Stimulated activated CD8-positive, alpha-beta memory T cell treated with anti-CD3 and anti-CD28 coated beads, Interleukin-2, amount 100 ng/mL, for 1 hour (primary cell): ENCODE measurements at places on chromosomes 7 and 10.

GRCh38 chr10:129631006-129631405 is 164.0 kb downstream of the MGMT start:
- DNase-seq, result no peak

DNA sequence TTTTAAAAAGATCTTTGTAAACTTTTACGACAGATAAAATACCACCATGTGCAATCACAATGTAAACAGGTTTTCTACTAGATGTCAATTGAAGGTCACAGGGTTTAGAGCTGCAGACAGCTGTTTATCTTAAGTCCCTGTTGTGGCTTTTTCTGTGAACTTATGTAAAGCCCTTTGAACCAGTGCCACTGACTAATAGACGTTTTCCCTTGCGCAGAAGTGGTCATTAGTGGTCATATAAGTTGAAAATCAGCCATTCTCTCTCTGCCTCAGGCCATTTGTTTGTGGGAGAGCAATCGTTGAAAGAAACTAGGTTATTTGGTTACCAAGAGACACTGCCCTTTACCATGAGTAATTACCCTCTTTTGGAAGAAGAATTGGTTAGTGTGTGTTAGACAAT is 23.9 kb downstream of the CACNB2 start:
- DNase-seq, result no peak

DNA sequence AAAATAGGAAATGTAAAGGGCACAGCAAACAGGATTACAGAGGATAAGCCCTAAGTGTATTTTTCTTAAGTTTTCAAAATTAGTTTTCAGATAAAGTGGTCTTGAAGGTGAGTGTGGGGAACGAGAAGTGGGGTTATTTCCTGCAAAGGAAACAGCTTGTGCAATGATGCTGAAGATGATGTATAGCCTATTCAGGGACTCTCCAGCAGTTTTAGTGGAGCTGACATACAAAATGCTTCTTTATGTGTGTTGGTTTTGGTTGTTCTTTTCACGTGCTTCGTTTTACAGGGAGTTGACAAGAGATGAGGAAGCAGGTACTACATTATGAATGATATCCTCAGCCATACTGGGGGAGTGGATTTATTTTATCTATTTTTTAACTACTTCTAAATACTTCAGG is 20.5 kb downstream of the CASD1 start:
- DNase-seq, result no peak

DNA sequence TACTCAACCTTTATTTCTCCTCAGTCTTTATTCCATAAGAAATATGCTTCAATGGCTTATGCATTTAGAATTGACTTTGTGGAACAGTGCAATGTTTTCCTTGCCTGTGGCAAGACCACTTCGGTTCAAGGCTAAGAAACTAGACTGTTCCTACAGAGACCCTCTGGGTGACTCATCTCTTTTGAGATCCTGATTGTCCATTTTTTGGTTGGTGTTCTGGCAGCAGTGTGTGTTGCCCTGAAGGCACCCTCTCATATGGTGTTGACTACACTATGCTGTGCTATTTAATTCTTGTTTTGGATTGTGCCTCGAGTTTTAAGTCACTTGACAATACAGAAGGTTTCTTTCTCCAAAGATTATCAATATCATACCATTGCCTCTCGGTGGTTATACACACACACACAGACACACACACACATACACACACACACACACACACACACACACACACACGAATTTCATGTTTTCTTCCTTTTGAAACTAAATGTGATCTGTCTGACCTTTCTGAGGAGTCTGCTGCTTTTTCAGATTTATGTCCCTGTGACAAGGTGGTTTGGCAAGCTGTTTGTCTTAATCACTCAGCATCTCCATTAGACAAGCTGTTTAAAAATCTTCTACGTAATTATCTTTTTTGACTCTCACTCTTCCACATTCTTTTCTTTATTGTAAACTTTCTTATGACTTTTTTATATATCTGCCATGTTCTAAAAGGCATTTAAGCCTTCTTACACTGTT is 187.2 kb downstream of the VTI1A start:
- no peak for DNase-seq

DNA sequence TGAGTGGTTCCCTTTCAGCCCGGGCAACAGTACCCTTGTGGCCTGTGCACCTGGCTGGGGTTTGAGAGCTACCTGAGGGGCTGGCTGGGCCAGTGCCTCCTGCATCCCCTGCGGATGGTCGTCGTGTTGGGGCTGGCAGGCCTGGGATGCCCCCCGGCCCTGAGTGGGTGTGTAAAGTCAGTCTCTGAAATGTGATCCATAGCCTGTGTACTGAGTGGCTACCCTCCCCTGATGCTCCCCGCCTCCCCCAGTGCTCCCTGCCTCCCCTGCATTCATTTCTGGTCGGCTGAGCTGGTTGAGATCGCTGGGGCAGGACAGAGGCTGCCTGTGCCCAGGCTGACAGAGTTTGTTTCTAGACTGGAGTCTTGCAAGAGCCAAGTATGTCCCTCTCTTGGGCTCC is 9.3 kb downstream of the ZNF316 start:
- DNase-seq, result no peak

DNA sequence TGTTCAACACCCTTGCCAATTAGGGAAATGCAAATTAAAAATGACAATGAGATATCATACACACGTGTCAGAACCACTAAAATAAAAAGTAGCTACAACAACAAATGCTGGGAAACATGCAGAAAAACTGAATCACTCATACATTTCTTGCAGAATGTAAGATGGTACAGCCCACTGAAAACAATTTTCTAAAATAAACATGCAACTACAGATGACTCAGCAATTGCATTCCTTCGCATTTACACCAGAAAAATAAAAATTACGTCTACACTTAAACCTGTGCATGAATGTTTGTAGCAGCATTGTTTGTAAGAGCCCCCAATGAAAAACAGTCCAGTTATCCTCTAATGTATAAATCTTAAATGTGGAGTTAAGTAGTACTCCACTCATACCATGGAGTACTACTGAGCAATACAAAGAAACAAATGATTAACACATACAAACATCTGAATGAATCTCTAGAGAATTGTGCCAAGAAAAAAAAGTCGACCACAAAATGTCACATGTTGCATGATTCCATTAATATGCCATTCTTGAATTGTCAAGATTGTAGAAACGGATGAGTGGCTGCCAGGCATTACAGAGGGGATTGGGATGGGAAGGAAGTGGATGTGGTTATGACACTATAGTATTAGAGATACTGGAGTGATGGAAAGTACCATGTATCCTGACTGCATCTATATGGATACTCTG is 134.6 kb upstream of the NPSR1 start:
- DNase-seq, result no peak

DNA sequence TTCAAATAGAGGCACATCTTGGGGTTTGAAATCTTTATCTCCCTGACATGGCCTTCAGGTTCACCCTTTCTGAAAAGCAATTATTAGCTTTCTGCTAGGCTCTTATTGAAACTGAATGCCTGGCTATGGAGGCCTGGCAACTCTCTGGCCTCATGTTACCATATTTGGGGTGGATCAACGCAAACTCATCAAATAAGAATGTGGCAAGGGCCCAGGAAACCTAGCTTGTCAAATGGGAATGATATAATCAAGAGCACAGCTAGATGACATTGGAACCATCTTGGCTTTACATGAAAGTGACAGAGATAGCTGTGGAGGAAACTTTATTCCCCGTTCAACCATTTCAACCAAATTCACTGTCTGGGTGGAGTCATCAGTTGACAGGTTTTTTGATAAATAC is 202.8 kb upstream of the SMIM30 start:
- DNase-seq, result no peak
